T47D (cell line): ENCODE measurements at places on chromosomes 7 and 10.

- no peak for DNase-seq
These were observed 1072.8 kb downstream of the GRM8 start for GRCh38 chr7:126179916-126180315.

GRCh38 chr7:146647445-146647844 is 530.8 kb downstream of the CNTNAP2 start:
- no peak for DNase-seq

DNA sequence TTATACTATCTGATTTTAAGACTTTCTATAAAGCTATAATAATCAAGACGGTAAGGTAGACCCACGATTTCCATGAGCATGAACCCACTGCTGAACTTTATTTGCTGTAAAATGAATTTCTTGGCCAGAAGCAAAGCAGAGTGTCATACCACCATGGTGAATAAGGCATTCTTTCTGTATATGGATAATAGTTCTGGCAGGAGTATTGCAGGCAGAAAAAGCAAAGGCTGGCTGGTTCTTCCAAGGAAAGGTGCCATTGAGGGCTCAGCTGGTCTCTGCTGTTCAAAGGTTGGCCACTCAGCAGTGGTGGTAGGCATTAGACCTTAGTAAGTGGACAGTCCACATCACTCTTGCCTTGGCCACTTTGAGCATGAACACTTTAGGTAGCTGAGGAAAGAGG is 104.1 kb upstream of the KCNMA1 start:
- DNase-seq = no peak

GRCh38 chr10:124237282-124237961 is 144.0 kb upstream of the CHST15 start:
- DNase-seq = no peak

GRCh38 chr10:10056961-10057360 is 960.7 kb upstream of the CELF2 start:
- no peak for DNase-seq

DNA sequence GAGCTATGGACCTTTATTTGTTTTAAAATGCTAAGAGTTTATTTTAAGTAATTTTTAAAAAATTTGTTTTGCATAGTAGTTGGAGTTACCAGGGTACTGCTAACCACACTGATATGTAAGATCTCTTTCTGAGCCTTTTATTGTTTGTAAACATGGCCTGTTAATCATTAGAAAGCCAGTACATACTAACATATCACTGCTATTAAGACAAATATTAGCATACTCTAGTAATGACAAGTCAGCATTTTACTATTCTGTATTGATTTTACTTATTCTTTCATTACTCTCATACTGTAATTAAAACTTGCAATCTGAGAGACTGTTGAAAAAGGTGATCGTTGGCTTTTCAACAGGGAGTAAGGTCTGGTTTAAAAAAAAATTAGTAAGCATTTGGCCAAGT is 66.7 kb downstream of the PTEN start:
- DNase-seq = no peak

- no peak for DNase-seq
These were observed 7.1 kb downstream of the CLCN1 start for GRCh38 chr7:143322760-143323633.

DNA sequence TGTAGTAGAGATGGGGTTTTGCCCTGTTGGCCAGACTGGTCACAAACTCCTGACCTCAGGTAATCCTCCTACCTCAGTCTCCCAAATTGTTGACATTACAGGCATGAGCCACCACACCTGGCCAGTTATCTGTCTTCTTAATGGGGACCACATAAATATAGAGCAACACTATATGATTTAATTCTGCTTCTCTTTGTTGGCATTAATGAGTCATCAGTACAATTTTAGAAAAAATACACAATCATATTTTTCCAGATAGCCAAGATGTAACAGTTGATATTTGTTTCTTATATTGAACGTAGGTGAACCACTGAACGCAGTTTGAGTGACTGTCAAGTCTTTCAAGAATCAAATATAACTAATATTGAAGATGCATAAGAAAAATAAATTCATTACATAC is 48.5 kb downstream of the LCOR start:
- DNase-seq = no peak

- no peak for DNase-seq
These were observed 84.6 kb downstream of the CABCOCO1 start for GRCh38 chr10:61747307-61747706.

DNA sequence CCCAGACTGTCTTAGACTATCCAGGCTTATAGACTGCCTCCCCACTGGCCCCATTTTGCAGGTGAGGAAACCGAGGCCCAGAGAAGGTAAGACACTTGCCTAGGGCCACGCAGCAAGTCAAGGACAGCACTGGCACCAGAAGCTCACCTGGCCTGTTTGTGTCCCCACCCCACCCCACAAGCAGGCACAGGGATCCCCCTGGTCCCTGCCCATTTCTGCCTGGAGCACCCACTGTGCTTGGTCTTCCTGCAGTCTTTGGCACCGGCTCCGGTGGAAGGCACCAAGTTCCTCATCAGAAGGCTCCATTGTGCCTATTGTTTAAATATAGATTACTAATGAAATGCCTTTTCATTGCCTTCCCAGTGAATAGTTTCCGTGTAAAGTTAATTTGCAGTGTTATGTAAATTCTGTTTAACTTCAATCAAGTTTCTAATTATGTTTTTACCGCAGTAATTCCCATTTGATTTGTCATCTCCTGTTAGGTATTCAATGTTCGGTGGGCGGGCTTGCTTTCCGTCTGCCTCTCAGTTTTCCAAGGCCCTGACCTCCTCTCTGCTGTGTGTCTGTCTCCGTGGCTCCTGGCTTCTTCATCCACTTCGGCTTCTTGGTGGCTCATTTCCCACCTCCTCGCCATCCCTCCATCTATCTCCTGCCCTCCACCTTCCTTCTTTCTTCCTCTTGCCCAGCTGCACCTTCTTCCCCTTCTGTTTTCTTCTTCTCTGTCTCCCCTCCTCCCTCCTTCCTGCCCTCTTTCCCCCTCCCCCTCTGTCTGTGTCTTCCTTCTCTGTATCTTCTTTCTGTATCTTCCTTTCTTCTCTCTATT is 75.8 kb downstream of the ZMIZ1 start:
- DNase-seq = no peak

DNA sequence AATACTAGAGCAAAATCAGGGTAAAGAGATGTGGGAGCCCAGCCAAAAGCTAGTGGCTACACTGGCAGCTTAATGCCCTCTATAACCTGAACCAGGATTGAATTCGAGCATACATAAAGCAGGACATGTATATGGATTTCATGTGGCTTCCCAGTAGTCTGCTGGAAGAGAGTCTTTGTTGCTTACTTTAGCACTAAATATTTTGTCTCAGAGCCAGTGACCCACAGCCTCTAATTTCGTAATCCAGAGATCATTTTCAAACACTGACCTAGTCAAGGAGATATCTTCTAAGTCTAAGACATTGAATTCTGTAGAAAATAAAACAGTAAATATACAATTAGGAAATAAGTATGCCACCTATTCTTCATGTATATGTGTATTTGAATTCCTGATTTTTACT is 64.2 kb upstream of the GNAI1 start:
- no peak for DNase-seq

DNA sequence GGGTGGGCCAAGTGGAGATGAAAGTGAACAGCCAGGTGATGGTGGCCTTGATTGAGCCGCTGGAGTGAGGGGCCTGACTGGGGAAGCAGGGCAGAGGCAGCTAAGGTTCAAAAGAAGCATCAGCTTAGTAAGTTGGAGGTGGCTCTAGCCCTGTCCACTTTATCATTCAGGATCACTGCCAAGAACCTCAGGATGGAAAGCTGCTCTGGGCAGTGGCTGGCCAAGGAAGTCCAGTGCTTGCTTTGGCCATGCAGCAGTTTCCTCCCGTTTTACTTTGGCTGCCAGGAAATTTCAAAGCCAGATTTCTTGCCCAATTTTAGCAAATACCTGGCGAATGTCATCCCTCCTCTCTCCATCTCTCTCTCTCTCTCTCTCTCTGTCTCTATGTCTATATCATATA is 384.9 kb downstream of the PLXNA4 start:
- DNase-seq = no peak

DNA sequence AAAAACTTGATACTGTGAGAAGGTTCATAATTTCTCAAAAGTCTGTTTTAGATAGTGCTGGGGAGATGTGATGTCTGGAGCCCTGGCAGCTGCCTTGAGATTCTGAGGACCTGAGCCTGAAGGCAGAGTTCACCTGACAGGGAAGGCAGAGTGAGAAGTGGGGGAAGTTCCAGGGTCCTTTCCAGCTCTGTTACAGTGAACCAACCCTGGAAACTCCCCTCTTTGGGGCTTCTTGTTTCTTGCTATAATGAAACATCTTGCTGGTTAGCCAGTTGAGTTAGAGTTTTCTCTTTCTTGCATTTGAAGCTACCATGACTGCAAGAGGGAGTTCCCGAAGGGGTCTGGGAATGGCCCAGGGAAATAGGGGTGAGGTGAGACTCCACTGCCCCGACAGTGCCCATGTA is 158.9 kb upstream of the TNRC18 start:
- DNase-seq = no peak

- no peak for DNase-seq
These were observed 91.7 kb upstream of the IL6 start for GRCh38 chr7:22635349-22635748.

- no peak for DNase-seq
These were observed 278.0 kb upstream of the KLF14 start for GRCh38 chr7:131011976-131012375.

DNA sequence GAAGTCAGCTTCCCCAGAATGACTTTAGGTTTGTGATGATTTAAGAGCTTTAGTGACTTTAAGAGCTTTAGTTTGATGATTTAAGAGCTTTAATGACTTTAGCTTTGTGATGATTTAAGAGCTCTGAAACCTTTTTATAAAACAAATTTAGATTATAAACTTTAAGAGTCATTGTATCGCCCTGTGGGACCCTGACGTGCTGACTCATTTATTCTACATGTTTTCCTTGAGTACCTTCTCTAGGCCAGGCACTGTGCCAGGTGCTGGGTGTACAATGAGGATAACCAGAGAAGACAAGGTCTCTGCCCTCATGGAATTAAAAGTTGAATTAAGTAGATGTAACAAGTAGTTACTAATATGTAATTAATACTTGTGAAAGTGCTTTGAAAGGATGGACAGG is 45.4 kb downstream of the CNNM1 start:
- DNase-seq = no peak

GRCh38 chr7:104450861-104451260 is 122.5 kb downstream of the LHFPL3 start:
- DNase-seq = no peak

GRCh38 chr10:5293691-5294550 is 70.8 kb upstream of the UCN3 start:
- DNase-seq = no peak

- no peak for DNase-seq
These were observed 42.7 kb downstream of the NRG3 start for GRCh38 chr10:81917666-81918065.

GRCh38 chr10:118712930-118713634 is 41.7 kb downstream of the CACUL1 start:
- no peak for DNase-seq

- DNase-seq = no peak
These were observed 134.0 kb downstream of the PRKAG2 start for GRCh38 chr7:151742713-151743480.

DNA sequence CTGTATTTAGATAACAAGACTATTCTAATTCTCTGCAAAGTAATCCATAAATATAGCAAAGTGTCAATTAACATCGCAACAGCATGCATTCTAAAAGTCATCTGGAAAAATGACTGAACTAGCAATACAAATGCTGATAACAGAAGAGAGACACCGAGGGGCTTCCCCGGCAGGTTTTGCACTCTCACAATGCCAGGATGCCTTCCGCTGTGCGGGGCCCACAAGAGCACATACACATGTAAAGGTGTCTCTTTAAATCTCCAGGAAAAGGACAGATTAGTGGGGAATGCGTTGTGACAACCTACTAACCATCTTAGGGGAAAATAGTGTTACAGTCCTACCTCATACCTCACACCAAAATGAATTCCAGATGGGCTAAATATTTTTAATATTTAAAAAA is 86.9 kb downstream of the CXCL12 start:
- DNase-seq = no peak

- DNase-seq = no peak
These were observed 477.4 kb upstream of the KLF6 start for GRCh38 chr10:4262449-4262848.

GRCh38 chr7:134787720-134788119 is 8.3 kb downstream of the CALD1 start:
- DNase-seq = no peak

GRCh38 chr7:130521258-130521951 is 29.5 kb downstream of the MEST start:
- no peak for DNase-seq

- no peak for DNase-seq
These were observed 42.9 kb downstream of the COL26A1 start for GRCh38 chr7:101405474-101406067.

DNA sequence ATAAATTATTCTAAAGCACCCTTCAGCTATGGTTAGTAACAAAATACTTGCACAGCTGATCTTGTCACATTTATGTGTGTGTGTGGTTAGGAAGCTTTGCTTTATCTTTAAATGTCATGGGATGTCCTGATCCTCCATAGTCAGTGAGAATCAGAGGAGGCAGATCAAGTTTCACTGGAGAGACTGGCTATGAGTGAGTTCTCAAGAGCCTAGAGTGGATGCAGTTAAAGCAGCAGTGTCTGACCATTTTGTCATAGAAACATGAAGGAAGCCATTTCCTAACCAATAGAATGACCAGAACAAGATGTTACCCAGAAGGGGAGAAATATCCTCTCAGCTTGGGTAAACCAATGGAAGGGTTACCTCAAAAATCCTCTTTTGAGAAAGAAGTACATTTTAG is 207.2 kb upstream of the DKK1 start:
- DNase-seq = no peak

DNA sequence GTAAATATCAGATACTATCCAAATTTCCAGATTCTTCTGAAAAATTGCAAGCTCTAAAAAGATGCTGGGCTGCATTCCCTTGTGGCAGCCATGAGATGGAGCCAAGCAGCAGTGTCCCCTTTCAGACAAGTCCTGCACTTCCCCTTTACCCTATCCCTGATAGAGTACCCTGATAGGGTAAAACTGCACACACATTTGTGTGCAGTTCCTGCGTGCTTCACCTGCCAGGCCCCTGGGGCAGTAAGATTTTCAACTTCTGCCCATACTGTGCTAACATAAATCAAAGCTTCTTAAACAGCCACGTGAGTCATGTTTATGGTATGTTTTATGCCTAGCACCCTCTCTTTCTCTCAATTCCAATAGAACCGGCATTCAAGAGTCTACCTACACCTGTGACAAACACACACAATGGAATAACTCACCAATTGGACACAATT is 52.2 kb downstream of the IFIT5 start:
- DNase-seq = peak; percentile 90

- DNase-seq = no peak
These were observed 247.4 kb upstream of the PODXL start for GRCh38 chr7:131803816-131804215.

GRCh38 chr7:82305347-82306005 is 138.1 kb downstream of the CACNA2D1 start:
- DNase-seq = no peak

GRCh38 chr10:3668966-3669330 is 116.1 kb downstream of the KLF6 start:
- no peak for DNase-seq

GRCh38 chr10:32795598-32796183 is 162.3 kb downstream of the ITGB1 start:
- DNase-seq = no peak
